ENCODE measurements at places on chromosomes 12 and 14.
A peak's percentile ranks its signal among the peaks of the same experiment; 100 is the strongest.

GRCh38 chr12:58818546-58818945, 101.8 kb downstream of the LRIG3 start:
- DNase-seq, result no peak

- peak; percentile 29 for DNase-seq
Observed at GRCh38 chr14:92601757-92602417, 88.3 kb downstream of the RIN3 start.

DNA sequence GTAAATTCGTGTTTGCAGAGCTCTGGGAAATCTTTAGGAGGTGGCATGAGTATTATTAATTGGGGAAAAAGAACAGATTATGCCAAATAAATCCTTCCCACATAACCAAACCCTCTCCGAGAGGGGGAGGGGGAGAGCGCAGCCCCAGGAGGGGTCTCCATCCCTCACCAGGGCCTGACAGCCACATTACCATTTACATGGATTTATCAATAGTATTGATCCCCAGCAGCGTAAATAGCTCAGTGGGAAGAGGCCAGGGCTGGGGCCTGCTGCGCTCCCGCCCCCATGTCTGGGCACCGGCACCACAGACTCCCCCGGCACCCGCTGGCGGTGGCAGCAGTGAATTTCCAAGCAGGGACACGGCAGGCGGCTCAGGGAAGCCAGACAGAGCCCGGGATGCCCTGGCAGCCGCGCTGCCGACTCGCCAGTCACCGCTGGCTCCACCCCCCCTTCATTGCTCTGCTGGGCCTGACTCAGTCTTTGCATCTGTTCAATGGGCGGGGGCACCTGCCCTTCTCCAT, 2.4 kb downstream of the NCOR2 start:
- no peak for DNase-seq

- DNase-seq, result no peak
Observed at GRCh38 chr12:10861366-10861765, 12.1 kb upstream of the PRR4 start.

GRCh38 chr14:56004786-56005185, 113.4 kb upstream of the PELI2 start:
- DNase-seq, result peak; percentile 56

GRCh38 chr12:123140676-123141614, 9.9 kb downstream of the PITPNM2 start:
- DNase-seq, result no peak

DNA sequence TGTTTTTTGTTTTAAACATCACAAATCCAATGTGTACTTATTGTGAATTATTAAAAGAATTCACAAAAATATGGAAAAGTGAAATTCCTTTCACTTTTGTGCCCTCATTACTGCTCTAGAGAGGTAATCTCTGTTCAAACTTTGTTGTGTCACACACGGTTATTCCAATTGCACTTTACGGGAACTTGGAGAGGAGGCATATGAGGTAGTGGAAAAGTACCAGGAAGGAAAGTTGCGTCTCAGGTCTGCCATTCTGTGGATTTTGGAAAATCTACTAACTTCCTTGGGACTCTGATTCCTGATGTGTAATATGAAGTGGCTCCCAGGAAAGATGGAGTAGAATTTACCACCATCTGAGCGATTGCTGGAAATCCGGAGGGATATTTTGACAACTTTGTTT, 90.9 kb upstream of the DCN start:
- no peak for DNase-seq

DNA sequence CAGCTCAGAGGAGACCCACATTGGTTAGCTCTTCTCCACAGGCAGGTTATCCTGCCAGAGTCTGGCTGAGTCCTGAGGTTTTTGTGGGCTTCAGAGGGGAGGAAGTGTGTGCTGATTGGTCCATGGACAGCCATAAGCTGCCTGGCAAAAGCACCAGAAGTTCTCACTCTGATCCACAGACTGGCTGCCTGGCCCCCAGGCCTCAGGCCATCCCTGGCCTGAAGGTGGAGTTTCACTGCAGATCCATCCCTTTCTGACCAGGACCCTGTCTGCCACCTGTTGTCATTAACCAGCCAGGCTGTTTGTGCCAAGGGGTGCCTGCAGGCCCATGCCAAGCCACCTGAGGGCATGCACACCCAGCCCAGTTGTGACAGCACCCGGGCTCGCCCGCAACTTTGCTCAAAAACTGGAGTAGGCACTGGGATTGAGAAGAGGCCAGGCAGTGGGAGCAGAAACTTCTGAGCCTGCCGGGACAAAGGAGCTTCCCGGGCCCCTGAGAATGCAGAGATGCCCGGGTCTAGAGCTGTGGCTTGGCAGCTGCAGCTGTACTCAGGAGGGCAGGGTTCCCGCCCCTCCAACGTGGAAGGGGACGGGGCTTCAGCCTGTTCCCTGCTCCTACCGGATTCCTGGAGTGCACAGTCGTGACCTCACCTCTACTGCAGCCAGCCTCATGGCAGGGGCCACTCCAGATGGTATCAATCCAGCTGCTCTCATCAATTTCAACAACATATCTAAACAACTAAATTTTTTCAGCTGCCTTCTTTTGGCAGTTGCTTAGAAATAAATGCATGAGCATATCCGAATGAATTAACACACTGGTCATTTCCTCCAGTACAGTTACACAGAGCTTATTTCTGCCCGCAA, 1277.3 kb downstream of the SLC16A7 start:
- DNase-seq, result no peak

DNA sequence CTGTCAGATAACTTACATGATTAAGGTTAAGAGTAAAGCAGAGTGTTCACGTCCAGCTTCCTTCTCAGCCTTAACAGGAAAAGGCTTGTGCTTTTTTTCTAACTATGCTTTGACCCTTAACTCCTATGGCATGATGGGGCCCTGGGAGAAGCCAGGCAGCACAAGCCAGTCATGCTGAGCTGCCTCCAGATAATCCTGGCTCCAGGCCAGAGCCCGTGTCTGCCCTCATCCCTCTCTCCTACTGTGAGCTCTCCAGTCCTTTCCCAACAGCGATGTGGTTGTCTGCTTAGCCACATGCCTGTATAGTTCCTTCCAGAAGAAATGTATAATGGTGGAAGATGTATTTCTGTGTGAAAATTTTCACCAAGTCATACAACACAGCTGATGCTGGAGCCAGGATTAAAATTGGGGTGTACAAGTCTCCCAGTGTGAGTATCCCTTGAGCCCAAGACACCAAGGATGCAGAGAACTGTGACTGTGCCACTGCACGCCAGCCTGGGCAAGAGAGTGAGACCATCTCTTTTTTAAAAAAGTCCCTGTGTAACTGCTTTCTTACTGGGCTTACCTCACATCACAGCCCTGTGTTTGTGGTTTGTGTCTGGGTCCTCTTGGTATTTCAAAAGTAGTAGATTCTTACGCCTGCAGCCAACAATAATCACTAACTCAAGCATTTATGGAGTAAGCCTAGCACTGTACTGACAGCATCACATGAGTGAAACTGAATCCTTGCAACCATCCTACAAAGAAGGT, 7.9 kb upstream of the ITFG2 start:
- DNase-seq, result peak; percentile 28

- no peak for DNase-seq
Observed at GRCh38 chr12:42729535-42729900, 140.0 kb upstream of the PRICKLE1 start.

GRCh38 chr14:63897721-63898163, 44.9 kb downstream of the SYNE2 start:
- DNase-seq, result peak; percentile 59

DNA sequence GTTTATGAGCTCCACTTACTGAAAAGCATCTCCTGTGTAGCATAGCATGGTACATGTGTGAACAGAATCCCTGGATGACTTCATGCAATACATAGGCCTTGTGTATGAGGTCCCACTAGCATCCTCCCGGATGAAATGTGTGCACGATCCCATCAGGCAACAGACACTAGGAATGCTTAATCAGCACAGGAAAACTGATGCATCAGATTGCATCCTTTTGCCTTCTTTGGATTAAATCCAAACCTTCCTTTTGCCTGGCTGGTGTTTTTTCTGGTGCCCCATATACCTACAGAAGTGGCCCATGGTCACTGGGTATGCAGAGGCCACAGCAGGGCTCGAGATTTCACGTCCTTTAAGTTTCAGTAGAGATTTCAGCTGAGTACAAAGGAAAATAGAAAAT, 120.9 kb upstream of the COCH start:
- no peak for DNase-seq

- no peak for DNase-seq
Observed at GRCh38 chr14:95210699-95211098, 53.4 kb upstream of the DICER1 start.

- DNase-seq, result peak; percentile 29
Observed at GRCh38 chr14:20415782-20416206, 2.5 kb upstream of the TEP1 start.

- no peak for DNase-seq
Observed at GRCh38 chr12:110223777-110224378, 57.2 kb upstream of the ATP2A2 start.

DNA sequence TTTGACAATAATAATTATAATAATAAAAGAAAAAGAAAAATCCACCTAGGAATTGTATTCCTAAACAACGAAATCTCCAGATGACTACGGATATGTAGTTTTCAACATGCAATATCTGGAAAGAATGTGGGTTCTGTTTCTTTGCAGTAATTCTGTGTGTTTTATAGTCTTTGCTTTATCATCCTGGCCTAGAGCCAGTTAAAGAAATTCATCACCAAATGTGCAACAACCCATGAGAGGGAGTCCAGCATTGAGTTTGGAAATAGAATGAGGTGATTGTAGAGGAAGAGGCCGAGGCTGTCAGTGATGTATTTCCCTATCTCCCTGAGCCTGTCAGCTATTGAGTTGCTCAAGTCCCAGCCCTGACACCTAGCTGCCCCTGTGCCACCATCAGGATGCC, 200.5 kb upstream of the DCN start:
- no peak for DNase-seq

DNA sequence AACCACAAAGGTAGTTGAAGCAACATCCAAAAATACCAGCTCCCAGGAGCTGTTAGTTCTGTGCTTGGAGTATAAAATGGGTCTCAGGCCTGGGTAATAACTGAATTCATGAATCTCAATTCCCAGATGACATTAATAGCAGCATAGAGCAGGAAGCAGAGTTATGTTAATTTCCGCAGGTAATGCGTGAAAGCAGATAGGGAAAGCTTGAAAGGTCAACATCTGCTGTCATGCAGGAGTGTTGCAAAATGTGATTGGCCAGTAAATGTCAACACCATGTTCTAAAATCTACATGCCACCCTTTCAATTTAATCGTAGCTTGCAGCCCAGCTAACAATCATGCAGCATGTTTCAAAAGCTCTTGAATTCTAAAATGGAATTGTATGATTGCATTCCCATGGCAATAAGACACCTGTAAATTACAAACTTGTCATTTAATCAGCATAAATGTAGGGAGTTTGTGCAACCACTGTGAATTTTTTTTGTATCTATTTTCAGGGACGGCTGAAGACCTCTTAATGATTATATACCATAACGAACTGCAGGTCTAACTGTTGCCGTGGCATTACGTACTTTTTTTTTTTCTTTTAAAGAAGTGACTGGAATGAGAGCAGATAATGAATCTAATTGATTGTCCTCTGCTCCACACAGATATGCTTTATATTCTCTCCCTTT, 635.8 kb upstream of the FOXG1 start:
- DNase-seq, result no peak

DNA sequence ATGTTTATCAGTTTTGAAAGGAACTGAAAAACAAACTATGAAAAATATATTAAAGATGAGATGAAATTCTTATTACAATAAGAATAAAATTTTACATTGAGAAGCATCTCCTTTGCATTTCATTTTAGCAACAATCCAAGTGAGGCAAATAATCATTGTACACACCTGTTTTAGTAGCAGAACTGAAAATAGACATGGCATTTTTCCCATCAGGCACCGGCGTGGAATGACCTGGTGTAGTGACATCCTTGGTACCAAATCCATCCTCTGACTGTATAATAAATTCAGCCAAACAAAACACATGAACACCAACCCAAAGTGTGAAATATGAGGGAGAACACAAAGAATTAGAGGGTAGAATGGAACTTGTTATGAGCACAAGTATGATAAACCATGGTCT, 271.4 kb downstream of the MED13L start:
- DNase-seq, result no peak

GRCh38 chr14:70665448-70666360, 24.0 kb downstream of the TTC9 start:
- DNase-seq, result no peak
